ENCODE measurements at places on chromosomes 2 and 18.
A peak's percentile ranks its signal among the peaks of the same experiment; 100 is the strongest.

- no peak for DNase-seq
Measured at GRCh38 chr2:241007880-241008710, 9.7 kb downstream of the SNED1 start.

GRCh38 chr2:132979339-132980093 lies 309.5 kb upstream of the LYPD1 start:
- no peak for DNase-seq

- DNase-seq, result no peak
Measured at GRCh38 chr2:3197308-3197707, 180.3 kb downstream of the EIPR1 start.

GRCh38 chr2:9472511-9472910 lies 1.8 kb upstream of the IAH1 start:
- DNase-seq, result no peak

DNA sequence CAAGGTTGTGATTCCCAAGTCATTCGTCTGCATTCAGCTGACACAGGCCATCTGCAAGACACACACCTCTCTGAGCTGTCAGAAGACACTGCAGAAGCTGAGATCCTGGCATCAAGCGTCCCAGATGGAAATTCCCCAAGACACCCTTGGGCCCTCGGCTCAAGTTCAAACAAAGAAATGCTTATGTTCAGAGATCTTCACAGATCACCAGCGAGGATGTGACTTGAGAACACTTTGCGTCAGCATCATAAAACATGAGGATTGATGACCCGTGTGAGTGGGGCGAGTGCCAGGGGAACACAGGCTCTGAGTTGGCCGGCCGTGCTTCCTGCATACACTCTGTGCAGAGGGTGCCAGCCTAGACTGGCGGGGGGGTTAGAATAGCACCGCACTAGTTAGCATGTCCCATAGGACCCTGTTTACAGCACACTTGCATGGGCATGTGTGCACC lies 36.8 kb downstream of the KCNIP3 start:
- no peak for DNase-seq

DNA sequence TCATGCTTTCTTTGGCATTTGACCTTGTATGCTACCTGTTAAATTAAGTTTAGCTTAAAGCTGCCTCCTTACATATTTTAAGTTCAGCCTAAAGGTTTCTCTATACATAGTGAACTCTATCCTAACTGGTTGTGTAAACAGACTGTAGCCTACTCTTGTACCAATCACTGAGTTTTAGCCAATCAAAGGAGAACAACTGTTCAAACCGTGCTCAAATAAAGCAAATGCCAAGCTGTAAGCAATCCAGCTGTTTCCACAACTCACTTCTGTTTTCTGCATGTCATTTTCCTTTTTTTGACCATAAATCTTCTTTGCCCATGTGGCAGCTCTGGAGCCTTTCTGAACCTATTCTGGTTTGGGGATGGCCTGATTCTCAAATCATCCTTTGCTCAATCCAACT lies 1603.8 kb upstream of the ACVR2A start:
- DNase-seq, result no peak

GRCh38 chr2:94871226-94872087 lies at the start of gene TEKT4:
Gene TEKT4 (plus strand): TSS chr2:94871430. CDS start chr2:94871580, 150 bp downstream.
- peak; percentile 77 for DNase-seq

DNA sequence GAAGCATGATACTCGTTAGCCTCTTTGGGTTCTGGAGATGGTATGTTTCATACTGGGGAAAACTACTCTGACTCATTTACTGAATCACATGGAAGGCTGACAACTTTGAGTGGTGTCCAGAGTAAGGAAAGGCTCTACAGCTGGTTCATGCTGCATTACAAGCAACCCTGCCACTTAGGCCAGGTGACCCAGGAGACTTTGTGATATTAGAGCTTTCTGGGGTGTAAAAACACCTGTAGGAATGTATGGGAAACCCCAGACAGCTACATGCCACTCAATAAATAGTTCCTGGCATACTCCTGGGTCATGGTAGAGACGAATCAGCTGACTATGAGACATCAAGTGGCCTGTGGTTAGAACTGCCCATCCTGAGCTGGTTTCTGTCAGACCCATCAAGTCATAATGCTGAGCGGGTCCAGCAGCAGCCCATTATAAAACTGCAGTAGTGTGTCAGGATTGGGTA lies 21.3 kb upstream of the TCF7L1 start:
- no peak for DNase-seq

DNA sequence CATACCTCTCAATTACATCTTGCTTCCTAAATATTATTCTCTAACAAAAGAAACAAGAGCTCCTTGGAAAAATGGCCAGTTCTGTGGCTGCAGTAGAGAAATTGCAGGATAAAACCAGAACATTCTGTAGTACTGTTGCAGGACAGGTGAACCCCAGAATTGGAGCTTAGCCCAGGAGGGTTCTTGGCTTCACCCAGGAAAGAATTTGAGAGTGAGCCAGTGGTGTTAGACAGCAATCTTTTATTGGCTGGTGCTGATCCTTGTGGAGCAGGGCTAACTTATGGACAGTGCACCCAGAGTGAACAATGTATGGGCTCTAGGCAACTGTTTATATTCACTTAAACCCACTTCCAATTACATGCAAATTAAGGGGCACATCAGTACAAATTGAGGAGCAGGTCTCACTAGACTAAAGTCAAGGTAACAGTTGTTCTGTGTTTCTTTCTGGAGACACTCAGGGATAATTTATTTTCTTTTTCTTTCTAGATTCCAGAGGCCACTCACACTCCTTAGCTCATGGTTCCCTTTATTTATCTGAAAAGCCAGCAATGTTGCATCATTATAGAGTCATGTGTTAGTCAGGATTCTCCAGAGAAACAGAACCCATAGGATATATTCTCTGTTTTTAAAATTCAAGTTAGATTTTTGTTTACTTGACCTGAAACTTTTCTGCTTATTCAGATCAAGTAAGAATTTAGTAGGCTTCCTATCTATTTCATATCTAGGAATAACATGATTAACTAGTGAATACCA lies 348.1 kb downstream of the CCDC85A start:
- no peak for DNase-seq

GRCh38 chr2:36338827-36339145 lies 16.8 kb upstream of the CRIM1 start:
- peak; percentile 93 for DNase-seq

GRCh38 chr2:16682431-16683118 lies 16.9 kb upstream of the CYRIA start:
- DNase-seq, result no peak

DNA sequence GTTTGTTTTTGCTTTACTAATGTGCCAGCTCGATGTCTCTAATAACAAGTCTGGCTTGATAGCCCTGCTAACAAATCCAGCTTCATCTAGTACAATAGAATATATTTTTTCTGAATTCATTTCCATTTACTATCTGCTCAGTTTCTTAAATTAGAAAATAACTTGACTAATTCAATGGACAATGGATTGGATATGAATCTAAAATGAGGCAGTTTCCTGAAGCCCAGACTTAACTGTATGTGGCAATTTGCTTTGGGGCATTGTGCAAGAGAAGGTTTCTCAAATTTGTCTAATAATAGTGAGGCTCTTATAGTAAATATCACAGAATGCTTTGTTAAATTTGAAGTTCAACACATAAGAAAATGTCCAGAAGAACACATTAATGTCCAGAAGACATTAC lies 25.8 kb downstream of the CALCRL start:
- no peak for DNase-seq

GRCh38 chr2:157822993-157823392 lies 53.1 kb downstream of the ACVR1 start:
- no peak for DNase-seq

DNA sequence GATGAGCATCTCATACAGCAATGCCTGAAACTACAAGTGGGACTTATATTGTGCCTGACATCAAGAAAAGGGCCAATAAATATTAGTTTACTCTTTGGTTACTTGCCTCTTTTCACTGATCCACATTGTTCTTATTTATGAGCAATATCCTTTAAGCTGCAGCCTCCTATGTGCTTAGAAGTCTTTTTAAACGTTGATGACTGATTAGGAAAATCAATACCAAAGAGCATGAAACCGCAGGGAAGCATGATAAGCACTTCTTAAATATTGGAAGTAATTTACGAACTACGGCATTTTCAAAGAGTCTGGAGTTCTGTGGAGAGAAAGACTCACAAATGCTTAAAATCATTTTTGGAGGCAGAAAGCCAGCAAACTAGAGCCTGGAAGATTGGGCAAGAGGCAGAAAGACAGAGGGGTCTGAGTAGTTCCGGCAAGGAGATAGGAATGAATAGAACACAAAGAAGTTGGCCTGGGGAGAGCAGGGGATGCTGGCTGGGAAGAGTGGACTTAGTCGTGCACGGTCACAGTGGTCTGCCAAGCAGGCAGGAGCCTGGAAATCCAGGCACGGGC lies 122.6 kb upstream of the NOSTRIN start:
- DNase-seq, result no peak

GRCh38 chr2:12060886-12061285 lies 314.5 kb downstream of the LPIN1 start:
- no peak for DNase-seq

DNA sequence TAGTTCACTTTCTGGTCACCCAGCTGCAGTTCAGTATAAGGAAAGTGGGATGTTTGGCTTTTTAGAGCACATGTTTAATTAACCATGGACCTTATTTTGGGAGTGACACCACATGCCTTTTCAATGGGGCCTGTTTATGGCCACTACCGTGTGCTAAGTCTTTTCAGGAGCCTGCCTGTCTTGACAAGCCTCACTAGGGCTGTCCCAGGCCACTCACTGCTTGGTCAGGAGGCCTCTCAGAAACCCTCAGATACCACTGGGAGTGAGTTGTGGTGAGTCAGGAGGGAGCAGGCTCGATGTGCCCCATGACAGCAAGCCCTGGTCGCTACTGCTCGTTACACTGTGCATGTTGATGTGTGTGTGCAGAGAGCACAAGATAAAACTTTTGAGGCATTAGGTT lies 123.0 kb downstream of the MAP4K4 start:
- DNase-seq, result no peak

GRCh38 chr2:212816267-212816666 lies 277.7 kb upstream of the ERBB4 start:
- no peak for DNase-seq

GRCh38 chr18:12689256-12689850 lies 13.2 kb downstream of the CEP76 start:
- no peak for DNase-seq

DNA sequence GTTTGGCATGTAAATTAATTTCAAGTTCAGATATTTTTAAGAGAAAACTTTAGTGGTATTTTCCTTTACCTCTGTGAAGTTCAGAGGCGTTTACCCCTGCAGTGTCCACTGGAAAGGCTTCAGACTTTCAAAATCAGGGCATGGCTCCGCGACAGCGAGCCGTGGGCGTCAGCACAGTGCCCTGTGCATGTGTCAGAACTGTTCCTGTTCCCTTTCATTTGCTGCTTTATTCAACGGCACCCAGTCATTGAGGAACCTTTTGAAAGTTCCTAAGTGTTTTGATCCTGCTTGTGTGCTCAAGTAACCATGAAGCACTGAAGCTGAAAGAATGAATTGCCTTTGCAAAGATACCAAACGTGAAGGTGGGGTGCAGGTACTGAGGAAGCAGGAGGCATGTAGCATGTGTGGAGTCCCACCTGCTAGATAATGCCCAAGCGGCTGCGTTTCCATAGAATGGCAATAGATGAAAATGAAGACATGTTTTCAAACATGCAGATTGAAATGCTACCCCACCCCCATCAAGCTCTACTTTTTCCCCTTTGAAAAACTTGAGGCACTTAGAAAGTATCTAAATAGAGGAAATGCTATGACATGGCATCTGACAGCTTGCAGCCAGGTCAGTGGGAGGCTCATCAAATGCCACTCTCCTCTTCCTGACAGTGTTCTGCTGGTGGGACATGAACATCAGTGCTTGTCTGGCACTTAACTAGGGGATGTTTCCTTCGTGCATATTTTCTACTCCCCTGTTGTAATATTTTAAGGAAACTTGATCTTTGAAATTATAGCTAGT lies 148.6 kb downstream of the ZNF236 start:
- DNase-seq, result no peak

- DNase-seq, result no peak
Measured at GRCh38 chr2:74747411-74748080, 86.4 kb upstream of the HK2 start.

GRCh38 chr2:227701556-227701955 lies 16.3 kb downstream of the SLC19A3 start:
- DNase-seq, result no peak

GRCh38 chr2:163255086-163255485 lies 416.5 kb upstream of the KCNH7 start:
- no peak for DNase-seq

- no peak for DNase-seq
Measured at GRCh38 chr2:174336501-174337336, 2.0 kb downstream of the SP9 start.

- DNase-seq, result no peak
Measured at GRCh38 chr2:174080672-174081121, 115.5 kb upstream of the SP3 start.

DNA sequence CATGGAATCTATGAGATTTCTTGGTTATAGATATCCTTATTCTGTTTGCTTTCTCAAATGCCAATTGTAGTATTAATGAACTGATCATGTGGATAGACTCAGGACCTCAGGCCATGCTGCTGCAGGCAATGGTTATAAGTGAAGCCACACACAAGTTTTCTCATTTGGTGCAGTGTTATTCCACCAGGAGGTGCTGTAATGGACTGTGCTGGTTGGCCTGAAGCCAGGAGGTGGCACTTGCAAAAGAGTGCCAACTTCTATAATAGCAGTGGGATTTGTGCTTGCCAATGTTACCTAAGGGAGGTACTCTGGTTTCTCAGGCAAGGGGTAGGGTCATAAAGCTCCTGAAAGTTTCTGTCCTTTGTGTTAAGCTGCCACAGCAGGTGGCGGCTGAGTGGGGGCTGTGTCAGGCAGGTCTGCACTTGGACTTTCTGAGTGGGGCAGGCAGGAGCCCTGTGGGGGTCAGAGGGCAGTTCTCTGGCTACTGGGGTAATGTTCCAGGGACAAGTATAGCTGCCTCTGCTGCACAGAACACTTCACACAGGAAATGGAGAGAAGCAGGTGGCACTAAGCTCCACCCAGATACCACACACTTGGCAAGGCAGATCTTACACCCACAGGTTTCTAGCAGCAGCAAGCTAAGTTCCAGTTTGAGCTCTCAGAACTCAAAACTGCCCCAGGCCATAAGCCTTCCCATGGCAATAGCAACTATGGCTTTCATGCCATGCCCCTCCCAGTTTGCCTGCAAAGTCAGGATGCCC lies 352.6 kb upstream of the CWC22 start:
- DNase-seq, result peak; percentile 53

GRCh38 chr2:62415019-62415431 lies 91.0 kb downstream of the TMEM17 start:
- no peak for DNase-seq

GRCh38 chr2:147846412-147847081 lies 1.7 kb downstream of the ACVR2A start:
- DNase-seq, result no peak

DNA sequence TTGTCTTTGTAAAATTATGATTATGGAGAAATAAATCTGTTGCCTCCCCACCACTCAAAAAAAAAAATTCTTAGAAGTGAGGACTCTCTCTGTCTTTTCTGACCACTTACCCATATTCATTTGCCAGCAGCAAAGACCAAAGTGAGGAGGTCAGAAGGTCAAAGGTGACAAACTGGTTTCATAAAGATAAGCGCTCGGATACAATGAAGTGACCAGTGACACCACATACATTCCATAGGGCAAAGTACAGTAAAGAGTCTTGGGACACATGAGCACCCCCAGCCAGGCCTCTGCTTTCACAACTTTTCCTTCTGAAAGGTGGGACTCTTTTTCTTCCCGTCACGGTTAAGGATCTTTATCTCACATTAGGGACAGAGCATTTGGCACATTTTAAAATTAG lies 75.9 kb upstream of the TCF4 start:
- DNase-seq, result no peak

GRCh38 chr2:172949522-172949921 lies 126.1 kb upstream of the MAP3K20 start:
- DNase-seq, result no peak

- peak; percentile 29 for DNase-seq
Measured at GRCh38 chr2:55425431-55425831, 5.8 kb upstream of the CCDC88A start.
